Activated CD4-positive, alpha-beta T cell treated with anti-CD3 and anti-CD28 coated beads for 36 hours (primary cell): ENCODE measurements at places on chromosomes 6 and 20.

GRCh38 chr6:114007516-114007915 is 36.6 kb upstream of the HDAC2 start:
- peak; percentile 24 for DNase-seq
- no peak overlapping the region for H3K4me3 ChIP-seq
- no peak overlapping the region for H3K27ac ChIP-seq
- peaks cover 17% of the 10 kb centered on the region for H3K27me3 ChIP-seq

DNA sequence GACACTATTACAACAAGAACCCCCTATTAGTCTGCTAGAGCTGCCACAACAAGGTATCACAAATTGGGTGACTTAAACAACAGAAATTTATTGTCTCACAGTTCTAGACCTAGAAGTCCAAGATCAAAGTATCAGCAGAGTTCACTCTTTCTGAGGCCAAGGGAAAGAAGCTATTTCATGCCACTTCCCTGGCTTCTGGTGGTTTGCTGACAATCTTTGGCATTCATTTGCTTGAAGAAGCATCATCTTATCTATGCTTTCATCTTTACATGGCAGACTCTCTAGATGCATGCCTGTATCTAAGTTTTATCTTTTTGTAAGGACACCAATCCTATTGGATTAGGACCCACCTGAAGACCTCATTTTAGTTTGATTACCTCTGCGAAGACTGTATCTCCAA is 296.8 kb upstream of the MARCKS start:
- DNase-seq: no peak
- no peaks in the 10 kb centered on the region for H3K4me1 ChIP-seq
- peaks cover 7% of the 10 kb centered on the region for H3K27me3 ChIP-seq
- no peak overlapping the region for H3K27ac ChIP-seq

DNA sequence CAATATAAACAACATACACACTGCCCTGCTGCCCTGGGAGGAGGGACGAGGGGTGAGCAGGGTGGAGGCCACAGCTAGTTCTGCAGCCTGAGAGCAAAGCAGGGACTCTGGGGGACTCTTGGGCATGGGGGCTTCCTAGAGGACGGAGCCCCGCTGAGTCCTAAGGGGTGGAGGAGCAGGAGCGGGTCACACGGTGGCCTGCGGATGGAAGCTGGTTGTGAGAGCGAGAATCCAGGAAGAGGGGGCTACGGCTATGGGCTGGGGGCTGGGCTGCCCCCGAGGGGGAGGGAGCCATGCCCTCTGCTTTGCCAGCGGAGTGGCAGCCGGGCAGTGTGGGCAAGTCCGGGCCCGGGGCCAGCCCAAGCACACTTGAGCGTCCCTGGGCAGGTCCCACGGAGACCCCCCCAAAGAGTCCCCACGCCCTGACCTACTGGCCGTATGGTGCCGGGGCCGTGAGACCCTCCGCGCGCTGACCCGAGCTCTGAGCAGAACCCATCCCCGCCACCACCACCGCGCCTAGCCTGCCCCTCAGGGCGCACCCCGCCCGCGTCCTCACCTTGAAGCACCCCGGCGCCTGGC is 369 bp downstream of the ADAM33 start:
- no peak for DNase-seq
- peaks cover 27% of the 10 kb centered on the region for H3K27me3 ChIP-seq
- H3K4me3 ChIP-seq: no peak overlapping the region
- H3K36me3 ChIP-seq: no peaks in the 10 kb centered on the region
- H3K27ac ChIP-seq: no peak overlapping the region

DNA sequence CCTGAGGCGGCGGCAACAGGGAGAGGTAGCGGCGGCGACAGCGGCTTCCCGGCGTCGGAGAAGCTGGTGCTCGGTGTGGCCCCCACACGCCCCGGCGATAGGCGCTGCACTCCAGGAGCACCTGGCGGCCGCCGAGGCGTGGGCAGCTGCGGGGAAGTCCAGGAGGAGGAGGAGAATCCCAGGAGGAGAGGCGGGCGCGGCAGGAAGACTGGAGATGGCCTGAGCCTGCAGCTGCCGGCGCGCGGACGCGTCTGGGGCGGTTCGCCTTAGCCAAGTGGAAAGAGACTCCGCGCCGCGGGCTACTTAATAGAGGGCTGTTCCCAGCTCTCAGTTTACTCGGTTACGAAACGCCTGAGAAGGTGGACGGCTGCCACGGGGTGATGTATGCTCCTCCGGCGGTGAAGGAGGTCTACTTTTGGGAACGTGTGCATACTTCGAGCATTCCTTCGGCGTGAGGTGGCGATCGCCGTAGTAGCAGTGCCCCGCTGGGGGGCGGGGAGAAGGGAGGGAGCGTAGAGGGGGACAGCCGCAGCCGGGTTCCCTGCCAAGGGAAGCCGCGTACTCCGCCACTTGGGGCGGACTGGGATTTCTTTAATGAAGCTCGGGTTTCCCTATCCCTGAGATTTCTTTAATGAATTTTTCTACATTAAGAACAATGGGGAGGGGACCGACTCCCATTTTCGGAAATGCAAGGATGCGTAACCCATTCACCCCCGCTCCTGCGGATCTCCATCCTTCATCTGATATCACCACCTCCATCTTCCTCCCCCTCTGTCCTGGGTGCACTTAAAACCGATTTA is at the start of gene COL12A1:
COL12A1 (minus strand) TSS at position 278 of the 800 bp plus-strand sequence. CDS start 3,261 bp downstream, outside the sequence.
- no peaks in the 10 kb centered on the region for H3K36me3 ChIP-seq
- DNase-seq: peak; percentile 43
- peaks cover 83% of the 10 kb centered on the region for H3K27me3 ChIP-seq
- H3K27ac ChIP-seq: no peak within 1 kb of the TSS
- H3K4me3 ChIP-seq: peak within 1 kb of the TSS; percentile 49

DNA sequence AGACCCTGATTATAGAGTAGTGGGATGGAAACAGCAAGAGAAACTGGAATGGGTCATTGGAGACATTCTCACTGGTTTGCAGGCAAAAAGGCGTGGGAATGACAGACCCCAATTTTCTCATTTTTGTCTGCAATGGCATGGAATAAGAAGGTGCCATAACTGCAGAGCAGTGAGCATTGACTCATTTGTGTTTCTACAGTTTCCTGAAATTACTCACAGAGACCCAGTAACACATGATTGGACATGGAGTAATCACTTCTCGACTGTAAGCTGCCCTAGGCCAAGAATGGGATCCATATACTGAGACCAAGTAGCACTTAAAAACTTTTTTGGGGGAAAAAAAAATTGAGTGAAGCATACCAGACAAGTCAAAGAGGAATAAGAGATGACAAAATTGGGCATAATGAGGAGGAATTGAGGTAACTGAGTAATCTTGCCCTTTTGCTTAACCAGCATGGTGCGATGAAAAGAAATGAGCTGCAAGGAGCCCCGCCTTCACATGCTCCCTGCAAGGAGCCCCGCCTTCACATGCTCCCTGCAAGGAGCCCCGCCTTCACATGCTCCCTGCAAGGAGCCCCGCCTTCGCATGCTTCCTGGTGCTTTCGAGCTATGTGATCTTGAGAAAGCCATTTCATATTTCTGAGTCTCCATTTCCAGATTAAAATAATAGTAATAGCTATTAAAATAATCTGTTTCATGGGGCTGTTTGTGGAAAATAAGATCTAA is 44.1 kb downstream of the NHSL1 start:
- peak overlapping the region; percentile 24 for H3K4me3 ChIP-seq
- H3K27ac ChIP-seq: peak overlapping the region; percentile 76
- no peaks in the 10 kb centered on the region for H3K36me3 ChIP-seq
- peak; percentile 72 for DNase-seq

DNA sequence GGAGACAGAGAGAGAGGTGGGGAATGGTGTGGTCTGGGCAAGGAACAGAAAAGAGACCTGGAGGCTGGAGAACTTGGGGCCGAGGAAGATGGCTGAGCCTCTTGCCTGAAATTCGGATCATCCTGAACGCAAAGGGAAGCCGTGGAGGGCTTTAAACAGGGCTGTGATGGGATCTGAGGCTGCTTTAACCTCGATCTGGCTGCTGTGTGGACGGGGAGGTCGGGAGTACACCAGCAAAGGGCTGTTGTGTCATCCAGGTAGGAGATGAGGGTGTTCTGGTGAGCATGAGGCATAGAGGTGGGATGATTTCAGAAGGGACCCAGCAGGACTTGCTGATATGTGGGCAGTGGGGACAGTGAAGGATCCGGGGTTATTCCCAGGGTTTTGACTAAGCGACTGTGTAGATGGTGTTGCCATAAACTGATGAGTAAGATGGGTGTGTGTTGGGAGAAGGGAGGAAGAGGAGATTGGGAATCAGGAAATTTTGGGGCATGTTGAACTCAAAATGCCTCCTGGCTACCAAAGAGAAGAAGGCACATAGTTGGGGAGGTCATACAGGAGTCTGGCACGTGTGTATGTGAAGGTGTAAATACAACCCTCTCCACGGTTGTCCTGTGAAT is 158.5 kb downstream of the NFATC2 start:
- peaks cover 50% of the 10 kb centered on the region for H3K4me1 ChIP-seq
- H3K4me3 ChIP-seq: no peak overlapping the region
- peaks cover 29% of the 10 kb centered on the region for H3K36me3 ChIP-seq
- H3K27me3 ChIP-seq: no peaks in the 10 kb centered on the region

- H3K4me1 ChIP-seq: peaks cover 7% of the 10 kb centered on the region
- H3K36me3 ChIP-seq: no peaks in the 10 kb centered on the region
- no peak for DNase-seq
Observed at GRCh38 chr20:23161244-23161891, 75.2 kb upstream of the CD93 start.

- H3K27ac ChIP-seq: no peak overlapping the region
- no peak for DNase-seq
- H3K27me3 ChIP-seq: no peaks in the 10 kb centered on the region
- H3K36me3 ChIP-seq: peaks cover under 1% of the 10 kb centered on the region
Observed at GRCh38 chr6:129632172-129632613, 77.8 kb downstream of the ARHGAP18 start.

DNA sequence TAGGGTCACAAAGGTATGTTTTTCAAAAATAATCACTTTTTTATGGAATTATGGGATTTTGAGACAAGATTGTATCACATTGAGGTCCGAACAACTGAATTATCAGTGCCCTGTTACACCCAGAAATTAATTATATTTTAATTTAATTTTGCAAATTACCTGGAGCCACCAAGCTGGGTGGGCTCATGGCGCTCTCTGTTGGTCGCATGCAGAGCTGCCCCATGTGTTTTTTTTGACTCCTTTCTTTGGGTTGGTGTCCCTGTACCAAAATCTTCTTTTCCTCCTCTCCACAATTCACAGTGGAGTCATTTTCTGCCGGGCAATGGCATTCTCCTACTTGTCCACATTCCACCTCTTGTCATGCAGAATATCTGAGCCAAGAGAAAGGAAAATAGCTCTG is 38.9 kb upstream of the FRMD1 start:
- DNase-seq: no peak

DNA sequence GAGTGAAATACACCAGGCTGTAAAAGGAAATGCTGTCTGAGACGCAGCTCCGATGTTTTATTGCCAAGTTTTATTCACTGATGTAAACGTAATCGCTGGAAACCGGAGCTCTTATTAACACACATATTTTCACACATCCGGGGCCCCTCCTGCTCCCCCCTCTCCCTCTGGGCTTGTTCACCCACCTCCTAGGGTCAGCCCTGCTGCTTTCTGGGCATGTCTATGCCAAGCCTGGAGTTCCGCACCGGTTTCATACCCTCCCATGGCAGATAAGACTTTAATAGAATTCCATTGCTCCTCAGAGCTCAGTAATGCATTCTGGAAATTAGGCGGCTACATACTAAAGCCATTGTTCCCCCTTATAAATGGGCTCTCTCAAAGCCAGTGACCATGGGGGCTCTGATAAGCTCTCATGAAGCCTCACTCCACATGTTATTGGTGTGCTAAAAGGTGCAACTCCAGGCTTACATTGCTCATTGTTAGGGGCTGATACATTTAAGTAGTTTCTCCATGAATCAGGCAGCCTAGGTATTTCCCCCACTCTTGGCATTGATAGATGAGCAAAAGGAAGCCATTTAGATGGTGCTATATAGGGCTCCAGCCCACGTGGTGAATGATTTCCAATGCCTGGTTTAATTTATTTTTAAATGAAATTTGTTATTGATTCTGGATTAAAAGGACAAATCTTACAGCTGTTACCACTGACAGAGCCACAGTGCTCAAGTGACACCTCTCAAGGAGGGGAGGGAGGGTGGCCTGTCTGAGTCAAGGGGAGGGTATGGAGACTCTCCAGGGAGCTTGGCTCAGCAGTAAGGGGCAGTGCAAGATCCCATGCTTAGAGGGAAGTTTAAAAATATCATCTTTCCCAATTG is 4.5 kb upstream of the VSTM2L start:
- H3K4me1 ChIP-seq: peaks cover 9% of the 10 kb centered on the region
- no peak overlapping the region for H3K4me3 ChIP-seq
- peak; percentile 38 for DNase-seq
- peaks cover 27% of the 10 kb centered on the region for H3K27me3 ChIP-seq
- no peaks in the 10 kb centered on the region for H3K36me3 ChIP-seq

- H3K4me3 ChIP-seq: no peak overlapping the region
- no peak overlapping the region for H3K27ac ChIP-seq
- no peaks in the 10 kb centered on the region for H3K27me3 ChIP-seq
- no peaks in the 10 kb centered on the region for H3K36me3 ChIP-seq
- DNase-seq: no peak
- no peaks in the 10 kb centered on the region for H3K4me1 ChIP-seq
Observed at GRCh38 chr6:147651249-147652063, 143.0 kb downstream of the SAMD5 start.

DNA sequence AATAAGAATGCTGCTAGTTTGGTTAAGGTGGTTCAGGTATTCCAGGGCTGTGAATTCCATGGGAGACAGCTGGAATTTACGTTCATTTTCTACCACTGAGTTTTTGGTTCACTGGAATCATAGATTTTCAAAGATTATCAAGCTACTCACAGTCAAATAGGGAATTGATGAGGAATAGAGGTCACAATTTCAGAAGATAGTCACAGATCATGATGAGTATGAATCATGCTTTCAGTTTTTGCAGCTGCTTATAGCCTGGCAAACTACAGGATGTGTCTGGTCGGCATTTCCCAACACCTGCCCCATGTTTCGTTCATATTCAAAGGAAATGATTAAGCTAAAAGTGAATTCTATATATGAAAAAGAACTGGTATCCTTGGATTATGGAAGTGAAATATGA is 58.7 kb downstream of the BCKDHB start:
- H3K36me3 ChIP-seq: peaks cover 3% of the 10 kb centered on the region
- no peaks in the 10 kb centered on the region for H3K27me3 ChIP-seq
- peak overlapping the region; percentile 81 for H3K27ac ChIP-seq
- H3K4me1 ChIP-seq: peaks cover 2% of the 10 kb centered on the region

GRCh38 chr6:71345476-71346333 is 57.1 kb downstream of the OGFRL1 start:
- DNase-seq: no peak
- H3K27ac ChIP-seq: no peak overlapping the region
- no peaks in the 10 kb centered on the region for H3K36me3 ChIP-seq
- H3K27me3 ChIP-seq: peaks cover 2% of the 10 kb centered on the region

- peaks cover 4% of the 10 kb centered on the region for H3K27me3 ChIP-seq
- H3K36me3 ChIP-seq: no peaks in the 10 kb centered on the region
- DNase-seq: no peak
- no peaks in the 10 kb centered on the region for H3K4me1 ChIP-seq
- no peak overlapping the region for H3K27ac ChIP-seq
- no peak overlapping the region for H3K4me3 ChIP-seq
Observed at GRCh38 chr6:141169419-141169818, 963.3 kb upstream of the GJE1 start.

- no peak overlapping the region for H3K27ac ChIP-seq
- H3K4me3 ChIP-seq: no peak overlapping the region
- no peak for DNase-seq
- H3K4me1 ChIP-seq: no peaks in the 10 kb centered on the region
- H3K36me3 ChIP-seq: no peaks in the 10 kb centered on the region
Observed at GRCh38 chr6:41643899-41644269, 5.6 kb downstream of the MDFI start.

- peaks cover 19% of the 10 kb centered on the region for H3K4me1 ChIP-seq
- H3K4me3 ChIP-seq: no peak overlapping the region
- H3K27ac ChIP-seq: no peak overlapping the region
Observed at GRCh38 chr6:156994215-156995076, 217.3 kb downstream of the ARID1B start.

- no peak overlapping the region for H3K27ac ChIP-seq
- no peaks in the 10 kb centered on the region for H3K4me1 ChIP-seq
- H3K36me3 ChIP-seq: no peaks in the 10 kb centered on the region
- DNase-seq: no peak
- peaks cover 20% of the 10 kb centered on the region for H3K27me3 ChIP-seq
- H3K4me3 ChIP-seq: no peak overlapping the region
Observed at GRCh38 chr6:140061110-140062042, 686.9 kb upstream of the CITED2 start.
